ENCODE measurements at places on chromosomes 12 and 14.

DNA sequence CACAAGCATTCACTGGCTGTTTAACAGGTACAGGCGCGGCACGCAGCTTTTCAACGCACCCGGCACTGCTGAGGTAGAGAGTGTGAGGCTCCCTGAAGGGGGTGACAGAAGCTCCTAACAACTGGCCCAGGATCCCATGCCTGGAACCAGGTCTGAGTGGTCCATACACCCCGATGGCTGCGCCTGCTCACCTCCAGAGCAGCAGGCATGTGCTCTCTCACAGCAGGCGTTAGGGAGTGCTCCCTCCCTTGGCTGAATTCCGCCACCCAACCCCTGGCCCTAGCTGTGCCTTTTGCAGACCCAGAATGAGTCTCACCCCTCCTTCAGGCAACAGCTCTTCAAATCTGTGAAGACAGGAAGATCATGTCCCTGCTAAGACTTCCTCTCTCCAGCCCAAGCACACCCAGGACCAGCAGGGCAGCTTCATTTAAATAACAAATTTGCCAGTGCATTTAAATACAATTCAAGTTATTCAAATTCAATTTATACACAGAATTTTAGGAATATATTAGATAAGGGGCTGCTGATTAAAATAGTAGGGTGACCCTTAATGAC lies 86.0 kb downstream of the SETD3 start:
- no peak for DNase-seq

DNA sequence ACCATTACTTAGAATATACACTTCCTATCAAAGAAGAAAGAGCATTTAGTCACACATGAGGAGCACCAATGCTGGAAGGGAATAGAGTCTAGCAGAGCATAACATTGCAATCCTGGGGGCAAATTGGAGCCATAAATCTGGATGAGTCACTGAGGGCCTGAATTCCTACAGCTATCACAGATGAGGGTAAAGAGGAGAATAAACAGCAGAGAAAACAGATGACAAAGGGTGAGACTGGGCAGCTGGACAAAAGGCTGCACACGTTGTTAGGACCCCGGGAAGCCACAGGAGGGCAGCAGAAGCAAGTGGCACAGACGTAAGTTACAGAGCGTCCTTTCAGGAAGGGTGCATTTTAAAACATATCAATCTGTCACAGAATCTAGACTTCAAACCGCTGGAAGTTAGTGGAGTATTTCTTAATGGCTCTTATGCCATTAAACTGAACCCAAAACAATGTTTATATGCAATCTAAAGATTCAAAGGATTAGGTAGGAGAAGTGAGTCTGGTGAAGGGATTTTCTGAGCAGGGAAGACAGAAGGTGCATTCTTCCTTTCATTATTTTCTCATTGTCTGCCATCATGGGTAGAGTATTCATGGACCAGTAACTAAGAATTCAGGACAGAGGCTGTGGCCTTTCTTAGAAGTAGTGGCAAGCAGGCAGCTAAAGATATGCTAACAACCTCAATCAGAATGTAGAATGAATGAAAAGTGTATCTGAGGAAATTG lies 159.8 kb upstream of the DAAM1 start:
- no peak for DNase-seq

GRCh38 chr12:104133866-104134265 lies 4.1 kb downstream of the NFYB start:
- no peak for DNase-seq

- DNase-seq, result no peak
Observed at GRCh38 chr14:65419593-65420252, 7.2 kb downstream of the FUT8 start.

DNA sequence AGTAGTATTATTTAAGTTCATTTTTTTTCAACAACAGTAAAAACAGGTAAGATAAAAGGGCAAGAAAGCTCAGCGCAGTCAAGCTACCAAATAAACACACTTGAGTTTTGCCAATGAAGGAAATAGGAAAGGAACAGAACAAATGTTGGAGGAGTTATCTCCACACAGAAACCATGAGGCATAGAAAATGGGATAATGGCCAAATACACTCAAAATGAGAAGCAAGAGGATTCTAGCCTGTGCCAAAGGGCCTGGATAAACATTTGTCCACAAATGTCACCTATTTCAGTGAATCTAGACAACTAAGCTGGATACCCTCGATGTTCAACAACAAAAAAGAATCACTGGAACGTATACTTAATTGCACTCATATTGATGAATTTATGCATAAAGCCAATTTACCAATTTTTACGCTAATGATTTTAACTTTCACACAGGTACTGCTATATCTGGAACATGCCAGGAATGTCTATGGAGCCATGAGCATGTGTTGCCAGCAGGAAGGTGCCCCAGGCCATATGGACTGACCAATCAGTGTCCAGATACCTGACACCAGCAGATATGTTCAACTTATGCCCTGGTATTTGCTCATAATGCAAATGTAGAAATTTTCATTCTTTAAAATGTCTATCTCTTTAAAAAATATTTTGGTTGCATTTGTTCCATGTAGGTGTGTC lies 21.1 kb downstream of the ST8SIA1 start:
- no peak for DNase-seq
